Cardiac muscle cell (in vitro differentiated cells and primary cell): ENCODE measurements at places on chromosomes 7 and 10. TPM values are rescaled to one million over a fixed set of nuclear protein-coding genes. Genes with fewer than 3 reads are reported as not detected.

Gene ACTR3C
- 1.5 and 4.8 TPM in 2 replicates for total RNA-seq

Gene PLXNA4
- 19.0 and 33.3 TPM in 2 replicates for total RNA-seq

- DNase-seq: no peak
These were observed 7.7 kb upstream of the ABCB1 start for GRCh38 chr7:87608431-87608830.

DNA sequence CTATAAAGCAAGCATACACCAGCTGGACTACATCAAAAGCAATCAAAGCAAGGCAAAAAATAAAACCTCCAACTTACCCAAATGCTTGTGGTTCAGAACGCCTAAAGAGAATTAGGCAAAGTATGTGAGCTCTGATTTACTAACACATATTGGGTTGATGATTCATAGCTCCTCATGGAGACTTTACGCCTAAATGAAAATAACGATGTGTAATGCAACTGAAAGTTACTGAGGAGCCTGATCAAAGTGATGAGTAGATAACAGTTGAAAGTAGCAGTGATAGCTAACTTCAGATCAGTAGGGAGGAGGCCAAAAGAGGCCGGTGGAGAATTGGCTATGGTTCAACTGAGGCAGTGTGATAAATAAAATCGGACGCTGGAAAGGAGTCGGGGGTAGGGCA lies 85.0 kb downstream of the MPP7 start:
- DNase-seq: peak; percentile 75

DNA sequence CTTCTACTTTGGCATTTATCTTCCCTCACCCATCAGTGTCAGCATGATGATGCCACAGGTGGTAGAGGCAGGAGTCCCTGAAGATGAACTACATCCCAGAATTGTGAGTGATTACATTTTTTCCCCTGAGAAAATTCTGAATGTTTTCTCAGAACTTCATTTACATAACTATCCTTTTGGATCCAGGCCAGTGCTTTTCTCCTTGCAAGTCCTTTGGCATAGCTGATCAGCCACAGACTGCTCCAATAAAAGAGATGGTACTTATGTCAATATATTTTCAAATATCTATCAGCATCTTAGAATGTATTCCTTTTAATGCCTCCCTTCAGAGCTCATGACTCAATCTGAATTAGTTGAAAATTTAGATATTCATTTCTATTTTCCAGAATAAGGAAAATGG lies 135.5 kb downstream of the IQUB start:
- DNase-seq: no peak

GRCh38 chr10:103699611-103700435 lies 155.6 kb downstream of the SH3PXD2A start:
- no peak for DNase-seq
